ENCODE measurements at places on chromosomes 12 and 14. TPM values are rescaled to one million over a fixed set of nuclear protein-coding genes. Genes with fewer than 3 reads are reported as not detected.

The PIWIL1 gene
- not detected for total RNA-seq

The RIMBP2 gene
- not detected for total RNA-seq

The RTL1 gene
- not detected for total RNA-seq

The TMEM132D gene
- total RNA-seq: not detected

The IFNG-AS1 gene
- total RNA-seq: 11.7 TPM

The AREL1 gene
- 44.4 TPM for total RNA-seq

The ADSS1 gene
- 1.5 TPM for total RNA-seq

The ANKRD13A gene
- total RNA-seq: 99.5 TPM

The PRB2 gene
- not detected for total RNA-seq

The ZC2HC1C gene
- 0.97 TPM for total RNA-seq

The SLIRP gene
- total RNA-seq: 40.6 TPM

The PTGES3 gene
- 191 TPM for total RNA-seq

The ACTR6 gene
- total RNA-seq: 51.0 TPM

The MYL6B gene
- total RNA-seq: 3.4 TPM

The TAS2R9 gene
- not detected for total RNA-seq

The KRT2 gene
- total RNA-seq: 0.39 TPM

The BDKRB2 gene
- not detected for total RNA-seq

The PLEKHH1 gene
- total RNA-seq: 0.22 TPM

The PRH2 gene
- total RNA-seq: not detected

The CIROP gene
- not detected for total RNA-seq

The TAMALIN gene
- total RNA-seq: 31.7 TPM

The TMEM179 gene
- not detected for total RNA-seq

The TAS2R31 gene
- 3.1 TPM for total RNA-seq

The FOXA1 gene
- total RNA-seq: not detected

The EIF2S1 gene
- 62.0 TPM for total RNA-seq

The P2RX2 gene
- not detected for total RNA-seq

The TMTC1 gene
- not detected for total RNA-seq

The KRT72 gene
- total RNA-seq: 8.4 TPM

The FITM1 gene
- 4.2 TPM for total RNA-seq

The ZNF219 gene
- total RNA-seq: 8.0 TPM

The PDZRN4 gene
- total RNA-seq: not detected

The PAX9 gene
- total RNA-seq: not detected

The TULP3 gene
- total RNA-seq: 6.7 TPM

The ENDOU gene
- not detected for total RNA-seq

The SLCO1B3 gene
- total RNA-seq: not detected

The GAS2L3 gene
- 0.64 TPM for total RNA-seq

The ESPL1 gene
- total RNA-seq: 0.20 TPM

The ADAMTS20 gene
- not detected for total RNA-seq

The NOC4L gene
- total RNA-seq: 18.5 TPM

The POTEG gene
- not detected for total RNA-seq

The AHNAK2 gene
- 0.15 TPM for total RNA-seq

The ACSM4 gene
- not detected for total RNA-seq

The TAS2R30 gene
- total RNA-seq: 3.8 TPM

The CKAP4 gene
- total RNA-seq: 13.0 TPM

The C14orf132 gene
- total RNA-seq: 20.6 TPM

The PTGER2 gene
- total RNA-seq: 30.2 TPM

The DCAF11 gene
- 75.8 TPM for total RNA-seq
